ENCODE measurements at places on chromosomes 6 and 20.

DNA sequence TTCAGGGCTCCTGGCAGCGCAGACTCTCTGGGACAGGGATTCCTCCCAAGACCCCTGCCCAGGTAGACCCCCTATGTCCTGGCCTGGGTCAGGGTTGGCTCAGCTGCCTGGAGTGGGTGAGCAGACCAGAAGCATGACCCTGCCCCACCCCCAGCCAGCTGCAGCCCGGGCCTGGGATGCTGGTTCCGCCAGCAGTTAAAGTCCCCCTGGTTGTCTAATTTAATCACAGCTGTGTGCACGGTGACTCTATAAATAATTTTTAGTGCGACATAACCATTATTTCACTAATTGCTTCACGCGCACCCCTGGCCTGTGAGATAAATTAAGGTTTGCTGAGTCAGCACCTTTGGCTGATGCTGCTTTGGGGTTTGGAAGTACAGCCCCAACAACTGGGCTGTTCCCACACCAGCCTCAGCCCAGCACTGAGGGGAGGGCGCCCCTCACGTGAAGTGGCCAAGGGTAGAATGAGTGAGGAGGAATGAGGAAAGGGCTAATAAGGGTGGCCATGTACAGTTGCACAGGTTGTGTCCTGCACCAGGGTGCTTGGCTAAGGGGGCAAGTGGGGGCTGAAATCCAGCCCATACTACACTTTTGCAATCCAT, 26.1 kb upstream of the CDH22 start:
- peaks cover 14% of the 10 kb centered on the region for H3K27me3 ChIP-seq
- DNase-seq = no peak
- no peaks in the 10 kb centered on the region for H3K36me3 ChIP-seq
- no peaks in the 10 kb centered on the region for H3K4me1 ChIP-seq
- no peak overlapping the region for H3K4me3 ChIP-seq

- H3K4me3 ChIP-seq = no peak overlapping the region
- no peaks in the 10 kb centered on the region for H3K27me3 ChIP-seq
- DNase-seq = no peak
- no peak overlapping the region for H3K27ac ChIP-seq
Observed at GRCh38 chr20:63686492-63687321, 9.7 kb upstream of the TNFRSF6B start.

DNA sequence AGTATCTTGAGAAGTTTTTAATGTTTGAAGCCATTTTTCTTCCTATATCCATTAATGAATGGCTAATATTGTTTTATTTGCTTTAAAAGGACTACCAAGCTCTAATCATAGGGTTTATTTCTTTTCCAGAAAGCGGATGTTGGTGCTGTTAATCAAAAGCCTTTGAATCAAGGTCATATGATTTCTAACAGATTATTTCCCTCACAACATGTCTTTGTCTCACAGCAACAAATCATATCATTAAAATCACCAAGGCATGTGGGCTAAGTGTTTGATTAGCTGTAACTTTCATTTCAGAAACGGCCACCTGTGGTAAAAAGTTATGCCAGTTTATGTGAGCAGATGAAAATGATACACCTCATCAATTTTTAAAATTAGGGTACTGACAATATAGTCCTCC, 21.7 kb downstream of the TRAF3IP2 start:
- H3K27ac ChIP-seq = no peak overlapping the region
- no peaks in the 10 kb centered on the region for H3K27me3 ChIP-seq
- peaks cover 6% of the 10 kb centered on the region for H3K36me3 ChIP-seq
- H3K4me3 ChIP-seq = no peak overlapping the region
- no peak for DNase-seq

- DNase-seq = no peak
- H3K27me3 ChIP-seq = no peaks in the 10 kb centered on the region
- H3K4me1 ChIP-seq = no peaks in the 10 kb centered on the region
- no peak overlapping the region for H3K27ac ChIP-seq
- no peaks in the 10 kb centered on the region for H3K36me3 ChIP-seq
Observed at GRCh38 chr6:13979284-13980171, 54.8 kb downstream of the RNF182 start.

- no peaks in the 10 kb centered on the region for H3K27me3 ChIP-seq
- H3K4me3 ChIP-seq = no peak overlapping the region
- no peak overlapping the region for H3K27ac ChIP-seq
- no peaks in the 10 kb centered on the region for H3K36me3 ChIP-seq
Observed at GRCh38 chr20:13025181-13025580, 16.4 kb downstream of the SPTLC3 start.

- no peak for DNase-seq
- H3K4me1 ChIP-seq = no peaks in the 10 kb centered on the region
- no peaks in the 10 kb centered on the region for H3K36me3 ChIP-seq
- no peak overlapping the region for H3K4me3 ChIP-seq
- no peaks in the 10 kb centered on the region for H3K27me3 ChIP-seq
- H3K27ac ChIP-seq = no peak overlapping the region
Observed at GRCh38 chr6:116016846-116017545, 43.7 kb downstream of the FRK start.

DNA sequence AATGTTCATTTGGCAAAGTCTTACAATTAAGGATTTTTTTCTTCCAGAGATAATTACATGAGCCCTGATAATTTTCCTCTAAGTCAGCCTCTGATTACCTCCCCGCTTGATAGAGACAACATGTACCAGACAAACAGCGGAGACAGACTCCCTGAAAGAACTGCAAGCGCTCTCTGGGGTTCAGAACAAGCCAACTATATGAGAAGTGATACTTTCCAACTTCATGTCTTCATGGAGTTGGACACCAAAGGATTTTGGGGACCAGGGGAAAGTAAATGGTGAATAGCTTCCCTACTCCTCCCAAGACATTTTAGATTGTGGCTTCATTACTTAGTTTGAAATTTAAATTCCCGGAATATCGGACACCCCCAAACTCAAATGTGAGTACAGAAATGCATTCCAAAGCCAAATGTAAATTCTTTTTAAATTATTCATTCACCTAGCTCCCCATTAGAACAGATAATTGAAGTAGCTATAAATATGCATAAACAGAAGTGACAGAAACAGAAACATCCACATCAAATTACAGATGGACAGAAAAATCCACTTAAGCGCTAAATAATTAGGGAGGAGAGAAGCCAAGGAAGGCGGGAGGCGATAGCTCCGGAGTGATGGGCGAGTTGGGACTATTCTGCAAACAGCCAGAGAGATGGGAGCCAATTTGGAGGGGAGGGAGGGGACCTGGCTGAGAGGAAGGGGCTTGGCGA, 129.7 kb upstream of the AKAP12 start:
- no peak overlapping the region for H3K27ac ChIP-seq
- H3K36me3 ChIP-seq = no peaks in the 10 kb centered on the region
- no peaks in the 10 kb centered on the region for H3K27me3 ChIP-seq

GRCh38 chr6:114523508-114523907, 180.7 kb upstream of the HS3ST5 start:
- no peaks in the 10 kb centered on the region for H3K27me3 ChIP-seq
- H3K27ac ChIP-seq = no peak overlapping the region
- DNase-seq = no peak
- no peak overlapping the region for H3K4me3 ChIP-seq

DNA sequence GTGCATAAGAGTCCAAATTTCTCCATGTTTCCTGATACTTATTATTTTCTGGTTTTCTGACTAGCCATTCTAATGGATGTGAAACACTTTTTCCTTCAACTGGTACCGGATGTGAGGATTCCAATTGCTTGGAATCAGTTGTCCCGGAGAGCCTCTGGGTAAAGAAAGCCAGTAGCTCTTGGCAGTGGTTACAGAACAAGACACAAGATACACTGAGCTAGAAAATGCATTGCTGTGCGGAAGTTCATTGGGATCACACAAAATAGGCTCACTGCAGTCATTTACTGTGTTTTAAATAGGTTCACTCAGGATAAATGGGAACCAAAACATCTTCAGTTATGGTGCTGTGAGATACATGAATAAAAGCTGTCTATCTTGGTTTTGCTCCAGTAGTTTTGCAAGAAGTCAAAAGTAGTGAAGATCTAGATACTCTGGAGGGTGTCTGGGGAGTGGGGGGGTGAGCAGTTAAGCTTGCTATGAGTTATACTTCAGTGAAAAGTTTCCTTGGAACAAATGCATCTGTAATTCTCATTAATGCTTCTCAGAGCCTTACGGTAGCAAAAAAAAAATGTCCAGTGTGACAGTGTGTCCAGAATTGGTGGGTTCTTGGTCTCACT, 54.4 kb upstream of the RNF182 start:
- DNase-seq = no peak
- peaks cover 7% of the 10 kb centered on the region for H3K4me1 ChIP-seq
- H3K27ac ChIP-seq = no peak overlapping the region
- H3K36me3 ChIP-seq = no peaks in the 10 kb centered on the region
- H3K4me3 ChIP-seq = no peak overlapping the region

DNA sequence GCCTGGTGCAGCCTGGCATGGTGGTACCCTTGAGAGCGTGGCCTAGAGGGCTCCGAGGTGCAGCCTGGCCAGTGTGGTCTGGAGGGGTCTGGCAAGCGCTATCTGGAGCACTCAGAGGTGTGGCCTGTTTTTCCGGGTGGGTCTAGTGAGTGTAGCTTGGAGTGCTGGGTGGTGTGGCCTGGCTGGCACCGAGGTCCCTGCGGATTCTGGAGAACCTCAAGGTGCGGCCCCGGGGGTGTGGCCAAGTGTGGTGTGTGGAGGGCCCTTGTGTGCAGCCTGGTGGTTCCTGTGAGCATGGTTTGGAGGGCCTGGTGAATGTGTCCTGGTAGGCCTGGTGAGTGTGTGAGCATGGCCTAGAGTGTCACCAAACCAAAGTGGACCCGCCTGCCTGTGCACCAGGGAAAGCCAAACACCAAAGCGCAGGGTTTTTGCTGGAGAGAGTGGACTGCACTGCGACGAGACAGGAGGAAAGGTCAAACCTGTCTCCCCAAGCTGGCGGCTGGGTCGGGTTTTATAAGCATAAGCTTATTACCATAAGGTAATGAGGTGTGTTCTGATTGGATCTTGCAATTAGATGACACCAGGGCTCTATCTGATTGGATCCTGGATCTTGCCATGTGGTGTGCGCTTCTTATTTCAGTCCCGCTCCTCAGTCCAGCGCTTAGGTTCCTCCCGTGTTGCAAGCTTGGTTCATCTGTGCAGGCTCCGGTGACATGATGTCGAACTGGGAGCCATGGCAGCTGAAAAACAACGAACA, 35.7 kb downstream of the IGF2R start:
- no peak overlapping the region for H3K27ac ChIP-seq
- no peaks in the 10 kb centered on the region for H3K27me3 ChIP-seq
- H3K4me1 ChIP-seq = peaks cover under 1% of the 10 kb centered on the region
- no peak for DNase-seq
- H3K4me3 ChIP-seq = no peak overlapping the region

- H3K4me1 ChIP-seq = no peaks in the 10 kb centered on the region
- H3K27ac ChIP-seq = no peak overlapping the region
- DNase-seq = no peak
- no peak overlapping the region for H3K4me3 ChIP-seq
- no peaks in the 10 kb centered on the region for H3K27me3 ChIP-seq
Observed at GRCh38 chr6:43129434-43130194, 41.5 kb upstream of the SRF start.

- DNase-seq = no peak
- H3K27me3 ChIP-seq = no peaks in the 10 kb centered on the region
- no peaks in the 10 kb centered on the region for H3K36me3 ChIP-seq
- H3K4me3 ChIP-seq = no peak overlapping the region
- no peak overlapping the region for H3K27ac ChIP-seq
- no peaks in the 10 kb centered on the region for H3K4me1 ChIP-seq
Observed at GRCh38 chr6:96066376-96066775, 50.6 kb downstream of the FUT9 start.

DNA sequence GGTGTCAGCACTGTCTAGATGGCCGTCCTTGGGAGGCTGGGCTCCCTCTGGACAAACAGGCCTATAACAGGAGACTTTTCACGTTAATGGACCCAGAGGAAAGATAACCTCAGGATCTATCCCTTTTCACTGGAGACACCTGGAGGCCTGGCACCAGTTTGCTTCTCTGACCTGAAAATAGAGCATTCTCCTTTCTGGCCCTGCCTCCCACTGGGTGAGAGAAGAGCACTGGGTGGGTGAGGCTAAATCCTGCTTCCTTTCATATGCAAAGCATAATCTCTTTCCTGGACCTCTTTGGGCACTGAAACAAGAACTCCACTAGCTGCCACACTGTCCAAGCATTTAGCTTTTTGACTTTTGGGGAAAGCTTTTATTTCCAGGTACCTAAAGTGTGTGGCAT, 78.3 kb downstream of the FOXO3 start:
- H3K27ac ChIP-seq = no peak overlapping the region
- no peak overlapping the region for H3K4me3 ChIP-seq
- H3K36me3 ChIP-seq = no peaks in the 10 kb centered on the region
- H3K4me1 ChIP-seq = no peaks in the 10 kb centered on the region
- DNase-seq = no peak

DNA sequence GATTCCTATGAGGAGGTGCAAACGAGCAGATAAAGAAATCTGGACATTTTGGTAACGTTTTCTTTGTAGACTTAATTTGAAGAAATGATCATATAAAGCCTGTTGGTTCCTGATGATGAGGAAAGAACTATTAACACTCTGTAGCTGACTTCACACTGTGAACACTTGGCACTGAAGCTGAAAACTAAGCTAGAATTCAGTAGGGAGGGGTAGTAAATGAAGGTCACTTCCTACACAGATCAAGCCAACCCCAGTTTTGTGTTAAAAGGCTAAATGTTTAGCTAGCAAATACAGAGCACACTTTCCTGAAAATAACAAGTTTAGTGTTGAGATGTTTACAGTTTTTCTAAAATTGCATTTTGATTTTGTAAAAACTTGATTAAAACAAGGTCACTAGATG, 296.2 kb upstream of the PRDM1 start:
- peaks cover 3% of the 10 kb centered on the region for H3K27me3 ChIP-seq
- no peaks in the 10 kb centered on the region for H3K36me3 ChIP-seq
- H3K4me3 ChIP-seq = no peak overlapping the region
- no peak for DNase-seq

DNA sequence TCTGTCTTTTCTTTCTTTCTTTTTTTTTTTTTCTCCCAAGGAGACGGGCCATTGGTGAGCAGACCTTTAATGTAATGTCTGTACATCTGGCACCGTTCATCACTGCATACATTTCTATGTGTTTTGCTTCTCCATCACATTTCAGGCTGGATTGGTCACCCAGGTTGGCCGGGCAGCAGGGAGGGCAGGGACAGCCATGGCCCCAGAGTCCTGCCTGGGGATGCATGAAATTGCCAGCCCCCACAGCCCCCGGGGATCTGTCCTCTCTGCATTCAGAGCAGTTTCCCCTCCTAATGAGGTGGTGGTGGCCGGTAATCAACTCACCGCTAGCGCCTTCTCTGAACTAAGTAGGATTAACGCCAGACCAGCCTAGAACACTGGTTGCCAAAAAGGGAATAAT, 50.4 kb downstream of the APCDD1L start:
- no peaks in the 10 kb centered on the region for H3K27me3 ChIP-seq
- no peaks in the 10 kb centered on the region for H3K4me1 ChIP-seq
- H3K27ac ChIP-seq = no peak overlapping the region
- no peaks in the 10 kb centered on the region for H3K36me3 ChIP-seq

DNA sequence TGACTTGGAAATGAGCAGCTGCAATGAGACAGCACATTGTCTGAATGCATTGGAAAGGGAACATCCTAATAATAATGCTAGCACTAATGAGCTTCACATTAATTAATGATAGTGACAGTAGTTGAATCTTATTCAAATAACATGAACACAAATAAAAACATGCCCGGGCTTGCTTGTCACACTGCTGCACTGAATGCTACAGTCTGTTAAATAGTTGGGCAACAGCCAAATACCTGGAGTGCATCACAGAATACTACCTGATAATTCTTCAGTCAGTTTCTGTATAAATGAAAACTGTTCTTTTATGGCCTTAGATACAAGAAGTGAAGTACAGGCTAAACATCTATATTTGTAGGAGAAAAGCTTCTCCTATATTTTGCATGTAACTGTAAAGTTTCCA, 458.7 kb downstream of the RNF144B start:
- no peaks in the 10 kb centered on the region for H3K4me1 ChIP-seq
- no peak overlapping the region for H3K27ac ChIP-seq
- no peak for DNase-seq
- H3K4me3 ChIP-seq = no peak overlapping the region

- no peak overlapping the region for H3K4me3 ChIP-seq
- H3K4me1 ChIP-seq = no peaks in the 10 kb centered on the region
- peaks cover 2% of the 10 kb centered on the region for H3K27me3 ChIP-seq
Observed at GRCh38 chr20:49539481-49540231, 28.3 kb downstream of the PTGIS start.
